ENCODE measurements at places on chromosomes 2 and 18. TPM values are rescaled to one million over a fixed set of nuclear protein-coding genes. Genes with fewer than 3 reads are reported as not detected.

GRCh38 chr2:29039718-29040480, 34.4 kb downstream of the PCARE start:
- H3K4me1 ChIP-seq = peaks cover 16% of the 10 kb centered on the region
- H3K27ac ChIP-seq = no peak overlapping the region
- DNase-seq = no peak
- no peak overlapping the region for H3K4me3 ChIP-seq
- H3K36me3 ChIP-seq = peaks cover 17% of the 10 kb centered on the region
- H3K27me3 ChIP-seq = no peaks in the 10 kb centered on the region

DNA sequence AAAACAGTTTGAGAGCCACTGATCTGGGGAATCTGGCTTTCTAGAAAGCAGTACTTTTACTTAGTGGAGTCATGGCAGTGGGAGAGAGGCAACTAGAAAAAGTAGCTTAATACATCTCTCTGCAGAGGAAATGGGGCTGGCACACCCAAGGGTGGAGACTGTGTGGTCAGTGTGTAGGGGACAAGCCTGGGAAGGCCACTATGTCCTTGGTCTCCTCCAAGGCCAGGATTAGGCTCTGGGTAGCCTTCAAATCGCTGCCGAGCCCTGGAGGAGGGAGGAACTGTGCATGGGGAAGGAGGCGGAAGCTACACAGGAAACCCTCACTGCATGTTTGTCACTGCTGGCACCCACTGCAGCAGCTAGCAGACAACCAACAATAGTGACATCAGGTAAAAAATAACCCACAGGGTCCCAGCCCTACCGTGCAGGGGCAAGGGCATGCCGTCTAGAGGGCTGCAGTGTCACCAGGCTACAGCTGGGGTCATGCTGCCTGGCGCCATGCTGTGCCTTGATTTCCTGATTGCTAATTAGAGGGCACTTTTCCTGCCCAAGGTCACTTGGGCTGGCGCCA, 34.8 kb downstream of the LBH start:
- peaks cover 38% of the 10 kb centered on the region for H3K36me3 ChIP-seq
- peak; percentile 76 for DNase-seq
- H3K27me3 ChIP-seq = no peaks in the 10 kb centered on the region
- peaks cover 72% of the 10 kb centered on the region for H3K4me1 ChIP-seq

- H3K4me3 ChIP-seq = no peak overlapping the region
- peaks cover 3% of the 10 kb centered on the region for H3K27me3 ChIP-seq
- no peak for DNase-seq
- H3K27ac ChIP-seq = peak overlapping the region; percentile 39
- peaks cover 21% of the 10 kb centered on the region for H3K4me1 ChIP-seq
- H3K36me3 ChIP-seq = no peaks in the 10 kb centered on the region
These were observed 53.5 kb upstream of the RMDN2 start for GRCh38 chr2:37871456-37872191.

DNA sequence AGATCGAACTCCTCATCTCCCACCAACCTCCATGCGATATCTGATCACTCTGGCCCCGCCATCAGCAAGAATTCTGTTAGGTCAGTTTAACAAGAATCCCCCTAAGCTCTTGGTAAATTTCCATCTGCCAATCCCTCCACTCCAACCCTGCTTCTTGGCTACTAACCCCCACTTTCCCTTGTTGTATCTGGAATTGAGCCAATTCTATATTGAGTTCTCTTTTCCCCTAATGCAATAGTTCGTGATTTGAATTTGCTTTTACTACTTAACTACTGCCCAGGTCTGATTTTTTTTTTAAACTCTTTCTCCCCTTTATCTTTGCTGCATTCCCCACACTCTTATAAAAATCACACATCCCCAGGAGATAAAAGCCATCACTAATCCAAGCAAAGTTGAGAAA, 159.3 kb upstream of the STK17B start:
- H3K27ac ChIP-seq = no peak overlapping the region
- H3K4me3 ChIP-seq = no peak overlapping the region
- no peak for DNase-seq
- peaks cover 9% of the 10 kb centered on the region for H3K27me3 ChIP-seq
- H3K36me3 ChIP-seq = no peaks in the 10 kb centered on the region

DNA sequence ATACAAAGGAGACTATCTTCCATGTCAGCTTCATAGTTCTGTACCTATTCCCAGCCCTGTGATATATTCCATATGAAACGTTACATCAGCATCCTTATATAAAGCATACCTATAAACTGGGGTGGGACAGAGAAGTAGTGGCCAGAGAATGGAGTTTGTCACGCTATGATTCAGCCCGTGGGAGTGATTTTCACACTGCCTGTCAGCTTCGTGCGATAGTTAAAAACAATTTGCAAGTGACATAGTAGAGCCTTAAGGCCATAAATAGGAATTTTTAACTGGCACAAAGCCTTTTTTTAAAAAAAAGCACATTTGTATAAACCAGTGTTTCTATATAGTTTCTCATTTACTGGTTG, 30.2 kb downstream of the PKP4 start:
- no peak for DNase-seq
- H3K4me3 ChIP-seq = no peak overlapping the region
- H3K4me1 ChIP-seq = peaks cover 8% of the 10 kb centered on the region
- no peaks in the 10 kb centered on the region for H3K36me3 ChIP-seq

GRCh38 chr2:189641590-189641989, 19.7 kb upstream of the ASNSD1 start:
- no peaks in the 10 kb centered on the region for H3K36me3 ChIP-seq
- no peak overlapping the region for H3K27ac ChIP-seq
- H3K27me3 ChIP-seq = no peaks in the 10 kb centered on the region
- DNase-seq = no peak
- no peak overlapping the region for H3K4me3 ChIP-seq

- no peak overlapping the region for H3K4me3 ChIP-seq
- DNase-seq = no peak
- H3K27ac ChIP-seq = no peak overlapping the region
These were observed 487.8 kb downstream of the GALR1 start for GRCh38 chr18:77737405-77737804.

DNA sequence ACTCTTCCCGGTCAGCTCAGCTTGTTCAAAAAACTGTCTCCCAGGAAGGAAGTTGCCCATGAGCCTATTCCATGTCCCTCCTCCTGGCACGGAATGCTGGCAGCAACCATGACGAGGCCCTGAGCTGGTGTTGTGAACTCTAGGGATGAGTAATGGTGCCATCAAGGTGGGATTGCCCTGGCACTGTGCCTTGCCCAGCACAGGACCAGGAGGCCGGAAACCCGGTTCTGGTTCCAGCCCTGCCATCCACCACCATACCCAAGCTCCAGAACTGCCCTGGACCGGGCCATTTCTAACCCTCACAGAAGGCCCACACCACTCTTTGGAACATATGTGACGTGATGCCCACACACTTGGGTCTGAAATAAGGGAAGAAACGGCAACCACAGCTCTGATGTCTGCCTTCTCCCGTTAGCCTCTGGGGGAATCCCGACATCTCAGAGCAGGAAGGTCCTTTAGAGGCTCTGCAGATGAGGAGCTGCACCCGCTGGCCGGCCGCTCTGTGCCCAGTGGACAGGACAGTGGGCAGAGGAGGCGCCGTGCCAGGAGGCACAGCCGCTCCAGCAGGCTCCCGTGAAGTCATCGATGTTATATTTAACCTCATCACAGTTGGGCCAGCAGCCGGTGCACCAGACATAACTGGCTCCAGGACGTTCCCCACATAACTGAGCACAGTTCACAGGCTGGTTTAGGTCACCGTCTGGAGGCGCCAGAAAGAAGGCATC, 462.1 kb upstream of the ID2 start:
- no peak overlapping the region for H3K27ac ChIP-seq
- DNase-seq = no peak
- no peaks in the 10 kb centered on the region for H3K36me3 ChIP-seq
- no peak overlapping the region for H3K4me3 ChIP-seq

RSAD2 gene
- 74.5 TPM for total RNA-seq

IL1B gene
- total RNA-seq = not detected

ZAP70 gene
- 297 TPM for total RNA-seq

GALR1 gene
- not detected for total RNA-seq

PIEZO2 gene
- not detected for total RNA-seq

FABP1 gene
- not detected for total RNA-seq

LYG2 gene
- not detected for total RNA-seq

SAG gene
- not detected for total RNA-seq

Measured in activated CD8-positive, alpha-beta T cell treated with anti-CD3 and anti-CD28 coated beads, Interleukin-2, amount 10 ng/mL, durations not matched to agents 7 days and 5 days (primary cell).